GM12892 (cell line): ENCODE measurements at places on chromosomes 5 and 9.

DNA sequence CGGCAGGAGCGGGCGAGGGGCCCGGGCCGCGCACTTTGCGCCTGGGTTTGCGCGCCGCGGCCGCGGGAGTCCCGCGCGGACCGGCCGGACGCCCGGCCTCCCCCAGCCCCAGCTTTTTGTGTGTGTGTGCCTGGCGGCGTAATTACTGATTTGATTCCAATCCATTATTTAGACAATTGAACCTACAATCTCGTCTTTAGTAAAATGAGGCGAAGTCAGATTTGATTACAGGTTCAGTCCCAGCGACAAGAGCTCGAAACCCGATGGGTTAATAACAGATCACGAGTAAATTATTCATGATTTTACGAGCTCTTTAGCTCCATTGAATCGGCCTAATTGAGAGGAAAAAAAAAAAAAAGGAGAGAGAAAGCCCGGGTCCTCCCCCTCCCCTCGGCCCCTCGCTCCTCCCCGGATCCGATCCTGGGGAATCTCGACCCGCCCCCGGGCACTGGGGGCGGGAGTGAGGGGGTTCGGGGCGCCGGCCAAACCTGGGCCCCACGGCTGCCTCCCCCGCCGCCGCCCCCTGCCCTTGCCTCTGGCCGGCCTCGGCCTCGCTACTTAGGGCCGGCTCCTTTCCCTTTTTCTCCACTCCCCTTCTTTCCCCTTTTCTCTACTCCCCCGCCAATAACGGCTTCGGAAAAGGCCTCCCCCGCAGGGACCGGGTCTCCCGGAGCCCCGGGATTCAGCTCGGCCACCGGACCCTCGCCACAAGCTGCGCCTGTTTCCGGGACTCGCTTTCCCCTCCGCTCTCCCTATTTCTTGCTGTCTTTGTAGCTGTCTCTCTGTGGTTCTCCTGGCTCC lies 6.6 kb downstream of the LHX2 start:
- DNase-seq, result no peak

GRCh38 chr9:136433043-136433715 lies 6.5 kb downstream of the INPP5E start:
- DNase-seq, result no peak

DNA sequence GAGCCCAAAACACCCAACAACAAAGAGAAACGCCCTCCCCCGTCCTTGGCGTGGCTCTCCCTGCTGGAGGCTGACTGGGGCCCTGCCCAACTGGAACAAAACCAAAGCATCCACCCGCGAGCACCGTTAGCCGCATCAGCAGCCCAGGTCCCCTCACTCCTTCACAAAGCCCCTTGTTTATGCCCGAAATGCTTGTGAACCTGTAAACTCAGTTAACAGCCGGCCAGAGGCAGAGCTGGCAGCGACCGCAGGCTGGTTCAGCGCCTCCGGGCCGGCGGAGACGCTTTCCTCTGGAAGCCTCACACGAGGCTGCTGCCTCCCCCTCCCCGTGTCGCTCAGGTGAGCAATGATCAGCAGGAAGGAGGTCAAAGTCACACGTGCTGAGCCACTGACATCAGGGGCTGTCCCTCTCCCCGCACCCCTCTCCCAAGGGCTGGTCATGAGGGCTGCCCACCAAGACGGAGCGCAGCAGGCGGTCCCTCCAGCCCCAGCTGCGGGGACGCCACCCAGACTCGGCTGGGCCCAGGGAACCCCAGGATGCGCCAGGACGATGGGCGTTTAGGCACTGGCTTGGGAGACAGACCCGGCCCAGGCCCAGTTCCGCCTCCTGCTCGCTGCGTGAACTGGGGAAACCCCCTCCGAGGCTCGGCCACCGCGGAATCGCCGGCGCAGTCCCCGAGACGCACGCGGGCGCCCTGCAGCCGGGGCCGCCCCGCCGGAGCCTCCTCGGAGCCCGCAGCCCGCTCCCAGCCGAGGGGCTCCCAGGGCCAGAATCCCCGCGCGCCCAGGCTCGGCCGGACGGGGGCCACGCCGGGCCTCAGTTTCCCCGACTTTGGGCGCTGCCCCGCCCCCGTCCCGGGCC lies 563 bp downstream of the SNAPC4 start:
- DNase-seq, result peak; percentile 48

GRCh38 chr5:151270599-151270998 lies 17.6 kb downstream of the GM2A start:
- DNase-seq, result no peak

GRCh38 chr9:93093127-93093876 lies 2.7 kb upstream of the CARD19 start:
- DNase-seq, result no peak

GRCh38 chr5:160260881-160261815 lies 31.8 kb downstream of the FABP6 start:
- no peak for DNase-seq

- DNase-seq, result no peak
Observed at GRCh38 chr5:51027271-51027670, 356.0 kb upstream of the ISL1 start.

GRCh38 chr5:175464074-175464941 lies 14.1 kb upstream of the SFXN1 start:
- DNase-seq, result no peak

- no peak for DNase-seq
Observed at GRCh38 chr5:90530736-90531487, 1.5 kb upstream of the LYSMD3 start.

DNA sequence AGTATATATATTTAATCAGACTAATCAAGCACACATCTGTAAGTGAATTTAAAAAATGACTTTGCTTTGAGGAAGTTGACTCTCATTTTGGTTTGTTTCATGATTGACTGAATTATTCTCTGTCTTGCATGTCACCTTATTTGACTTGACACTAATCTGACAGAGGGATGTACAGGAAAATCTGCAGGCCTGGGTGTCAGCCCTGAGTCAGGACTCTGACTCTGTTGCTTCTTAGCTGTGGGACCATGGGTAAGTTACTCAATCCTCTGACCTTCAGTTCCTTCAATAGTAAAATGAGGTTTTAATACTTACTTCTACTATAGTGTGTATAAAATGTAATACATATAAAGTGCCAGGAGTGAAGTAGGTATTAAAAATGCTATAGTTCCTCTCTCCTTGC lies 415.9 kb downstream of the ARHGEF28 start:
- DNase-seq, result no peak

GRCh38 chr5:149298842-149299404 lies 27.3 kb downstream of the AFAP1L1 start:
- DNase-seq, result no peak

GRCh38 chr9:93225417-93225816 lies 41.5 kb downstream of the WNK2 start:
- DNase-seq, result no peak

DNA sequence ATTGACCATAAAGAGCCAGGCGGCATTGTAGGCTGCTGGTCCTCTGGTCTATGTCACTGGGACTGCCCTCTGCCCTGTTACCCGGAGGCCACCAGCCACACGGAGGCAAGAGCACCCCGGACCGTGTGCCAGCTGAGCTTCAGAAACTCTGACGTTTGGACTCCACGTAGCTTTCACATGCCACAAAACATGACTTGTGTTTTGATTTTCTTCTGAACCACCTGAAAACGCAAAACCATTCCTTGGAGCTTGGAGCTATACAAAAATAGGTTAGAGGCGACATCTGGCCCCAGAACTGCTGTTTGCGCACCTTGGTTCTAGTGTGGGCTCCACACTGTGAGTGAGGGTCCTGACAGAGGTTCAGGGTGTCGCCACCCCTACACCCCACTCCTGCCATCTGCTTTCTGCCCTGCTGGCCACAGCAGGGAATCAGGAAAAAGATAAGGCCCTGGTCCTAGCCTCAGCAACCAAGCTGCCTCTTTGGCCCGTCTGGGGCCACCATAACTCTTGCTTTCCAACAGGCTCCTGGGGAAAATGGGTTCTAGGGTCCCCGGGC lies 151.3 kb upstream of the IRX2 start:
- DNase-seq, result no peak

DNA sequence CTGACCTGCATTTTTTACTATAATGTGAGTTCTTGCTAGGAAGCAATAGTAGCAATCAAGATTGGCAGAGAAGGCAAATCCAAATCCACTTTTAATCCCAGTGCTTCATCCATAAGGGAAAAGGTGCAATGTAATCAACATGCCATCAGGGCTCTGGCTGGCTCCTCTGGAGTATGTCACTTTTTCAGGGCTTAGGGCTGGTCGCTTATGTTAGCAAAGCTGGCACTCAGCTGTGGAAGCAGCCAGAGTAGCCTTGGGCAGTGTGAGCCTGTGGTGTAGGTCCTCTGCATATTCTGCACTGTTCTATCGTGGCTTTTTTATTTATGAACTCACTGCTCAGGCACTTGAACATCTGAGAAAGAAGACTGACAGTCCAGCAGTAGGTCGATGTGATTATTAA lies 16.1 kb downstream of the ACTBL2 start:
- no peak for DNase-seq

DNA sequence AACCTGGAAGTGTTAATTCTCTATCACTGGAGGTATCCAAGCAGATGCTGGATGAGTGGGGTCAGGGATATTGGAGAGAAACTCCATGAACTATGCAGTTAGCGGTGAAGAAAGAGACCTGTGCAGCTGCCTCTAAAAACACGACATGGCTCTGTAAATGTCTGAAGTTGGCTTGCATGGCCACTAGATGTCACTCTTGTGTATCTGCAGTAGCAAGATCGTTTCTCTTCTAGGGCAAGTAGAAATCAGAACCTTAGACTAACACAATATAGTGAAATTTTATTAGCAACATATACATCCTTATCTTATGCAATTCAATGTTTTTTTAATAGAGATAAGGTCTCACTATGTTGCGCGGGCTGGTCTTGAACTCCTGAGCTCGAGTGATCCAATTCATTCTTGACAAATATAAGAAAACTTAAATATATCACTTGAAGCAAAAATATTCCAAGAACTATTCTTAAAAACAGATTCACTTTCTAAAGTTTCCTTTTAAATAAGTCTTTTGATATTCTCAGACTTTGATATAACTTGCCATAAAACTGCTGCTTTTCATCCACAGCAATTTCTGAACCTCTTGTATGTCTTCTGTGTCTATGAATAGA lies 2.9 kb downstream of the OR2S2 start:
- peak; percentile 25 for DNase-seq

DNA sequence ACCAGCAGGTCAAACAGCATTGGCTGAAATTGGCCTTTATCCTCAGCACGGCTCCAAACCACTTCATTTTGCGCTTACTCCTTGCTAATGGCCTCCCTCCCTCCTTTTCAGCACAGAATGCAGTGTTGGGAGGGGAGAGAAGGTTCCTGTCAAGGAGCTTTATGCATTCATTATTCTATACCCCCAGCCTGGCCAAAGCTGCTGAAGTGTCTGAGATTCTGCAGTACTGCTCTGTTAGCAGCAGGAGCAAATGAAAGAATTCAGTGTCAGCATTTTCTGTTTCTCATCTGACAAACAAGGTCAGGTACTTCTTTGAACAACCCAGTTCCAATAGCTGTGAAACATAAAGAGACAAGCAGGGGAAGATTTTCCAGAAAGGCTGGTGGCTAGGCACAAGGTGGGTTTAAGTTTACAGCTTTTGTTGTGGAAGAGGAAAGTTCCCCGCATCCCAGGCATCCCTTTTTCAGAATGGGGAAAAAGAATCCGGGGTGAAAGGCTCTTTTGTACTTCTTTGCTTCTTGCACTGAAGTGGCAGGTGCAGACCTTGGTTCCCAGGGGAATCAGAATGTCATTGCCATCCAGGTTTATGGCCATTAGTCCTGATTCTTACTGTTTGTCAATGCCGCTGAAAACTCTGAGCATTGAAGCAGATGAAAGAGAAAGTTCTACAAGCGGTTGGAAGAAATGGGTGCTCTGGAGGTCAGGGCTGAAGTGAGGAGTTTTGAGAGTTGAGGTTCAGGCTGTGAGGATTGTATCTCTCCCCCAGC lies 109.3 kb upstream of the APC start:
- DNase-seq, result no peak

GRCh38 chr5:106877881-106878280 lies 792.9 kb downstream of the EFNA5 start:
- no peak for DNase-seq

DNA sequence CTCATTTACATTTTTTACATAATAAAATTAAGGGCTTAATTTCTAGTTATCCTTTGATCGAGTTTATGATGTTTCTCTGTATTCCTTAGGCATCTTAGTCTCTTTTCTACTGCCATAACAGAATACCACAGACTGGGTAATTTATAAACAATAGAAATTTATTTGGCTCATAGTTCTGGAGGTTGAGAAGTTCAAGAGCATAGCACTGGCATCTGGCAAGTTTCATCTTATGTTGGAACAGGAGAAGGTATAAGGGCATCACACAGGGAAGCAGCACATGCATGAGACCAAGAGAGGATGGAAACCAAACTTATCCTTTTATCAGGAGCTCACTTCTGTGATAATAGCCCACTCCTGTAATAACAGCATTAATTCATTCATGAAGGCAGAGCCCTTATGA lies 284.9 kb upstream of the COX7C start:
- DNase-seq, result no peak

DNA sequence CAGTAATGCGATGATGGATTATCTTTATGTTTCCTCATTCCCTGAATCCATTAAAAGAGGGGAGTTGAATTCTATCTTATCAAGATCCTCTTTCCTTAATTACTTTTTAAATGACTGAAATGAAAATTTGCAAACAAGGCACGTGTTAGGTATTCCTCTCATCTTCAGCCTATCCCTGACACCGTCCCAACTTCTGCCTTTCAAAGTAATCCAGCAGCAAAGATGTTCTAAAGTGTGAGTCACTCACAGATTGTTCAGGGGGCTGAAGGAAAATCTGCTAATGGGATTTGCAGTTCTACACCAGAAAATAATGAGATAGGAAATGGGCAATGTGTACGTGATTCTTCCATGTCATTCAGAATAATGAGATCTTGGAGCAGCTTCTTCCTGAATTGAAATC lies 403.0 kb downstream of the ARHGEF28 start:
- no peak for DNase-seq

GRCh38 chr9:123697686-123698085 lies 232.2 kb downstream of the DENND1A start:
- no peak for DNase-seq

DNA sequence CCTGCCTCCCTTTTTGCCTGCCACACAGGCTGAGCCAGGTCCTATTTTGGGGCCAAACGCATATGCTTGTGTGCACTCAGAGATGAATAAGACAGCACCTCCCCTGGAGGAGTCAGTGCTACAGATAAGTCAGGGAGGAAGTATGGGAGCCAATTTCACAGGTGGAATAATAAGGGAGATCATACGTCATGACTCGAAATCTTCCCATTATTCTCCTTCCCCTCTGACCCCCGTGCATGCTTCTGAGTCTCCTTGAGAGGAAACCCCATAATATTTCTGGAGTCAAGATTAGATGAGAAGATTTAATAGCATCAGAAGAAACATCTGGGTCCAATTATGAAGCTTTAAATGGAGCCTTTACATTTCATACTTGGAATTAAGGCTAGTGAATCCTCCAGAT lies 15.1 kb upstream of the ZCCHC7 start:
- no peak for DNase-seq

- no peak for DNase-seq
Observed at GRCh38 chr9:114141553-114142402, 13.6 kb upstream of the COL27A1 start.

GRCh38 chr5:124962735-124963134 lies 216.3 kb upstream of the ZNF608 start:
- no peak for DNase-seq
